ENCODE measurements at places on chromosomes 2 and 18.

GRCh38 chr18:60372596-60372995, at the start of gene MC4R:
Gene MC4R, minus strand, starts transcription at chr18:60372775. Its CDS starts 426 bp downstream, at chr18:60372349.
- H3K4me3 ChIP-seq, result no peak within 1 kb of the TSS

DNA sequence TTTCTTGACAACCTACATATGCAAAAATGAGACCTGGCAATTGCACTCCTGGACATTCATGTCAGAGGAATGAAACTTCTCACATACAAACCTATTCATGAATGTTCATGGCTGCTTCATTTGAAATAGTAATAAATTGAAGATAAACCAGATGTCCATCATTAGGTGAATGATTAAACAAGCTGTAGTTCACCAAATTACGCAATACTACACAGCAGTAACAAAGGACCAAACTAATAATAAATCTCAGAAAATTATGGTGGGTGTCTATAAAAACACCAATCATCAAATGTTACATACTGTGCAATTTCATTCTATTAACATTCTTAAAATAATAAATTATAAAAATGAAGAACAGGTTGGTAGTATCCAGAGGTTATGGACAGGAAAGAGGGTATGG, 13.5 kb downstream of the DOK6 start:
- H3K4me3 ChIP-seq, result no peak overlapping the region
- H3K4me1 ChIP-seq, result no peaks in the 10 kb centered on the region
- H3K27me3 ChIP-seq, result peaks cover 27% of the 10 kb centered on the region
- no peak overlapping the region for H3K27ac ChIP-seq

DNA sequence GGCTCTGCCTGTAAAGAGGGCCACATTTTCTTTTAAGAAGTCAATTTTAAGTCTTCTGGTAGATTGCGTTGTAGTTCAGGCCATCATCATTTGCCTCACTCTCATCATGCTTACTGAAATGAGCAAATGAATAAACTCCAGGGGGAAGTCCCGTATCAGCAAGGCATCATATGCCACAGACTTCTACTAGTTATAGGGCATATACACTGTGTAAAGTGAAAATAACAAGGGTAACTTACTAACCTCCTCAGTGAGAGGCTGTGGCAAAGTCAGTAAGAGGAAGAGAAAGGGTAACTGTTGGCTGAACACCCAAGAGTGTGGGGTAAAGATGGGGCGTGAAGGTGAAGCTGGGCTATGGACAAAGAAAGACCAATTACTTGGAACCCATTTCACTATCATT, 456.2 kb downstream of the SPAG16 start:
- H3K27me3 ChIP-seq, result no peaks in the 10 kb centered on the region
- H3K4me1 ChIP-seq, result no peaks in the 10 kb centered on the region
- H3K36me3 ChIP-seq, result no peaks in the 10 kb centered on the region
- H3K27ac ChIP-seq, result no peak overlapping the region

DNA sequence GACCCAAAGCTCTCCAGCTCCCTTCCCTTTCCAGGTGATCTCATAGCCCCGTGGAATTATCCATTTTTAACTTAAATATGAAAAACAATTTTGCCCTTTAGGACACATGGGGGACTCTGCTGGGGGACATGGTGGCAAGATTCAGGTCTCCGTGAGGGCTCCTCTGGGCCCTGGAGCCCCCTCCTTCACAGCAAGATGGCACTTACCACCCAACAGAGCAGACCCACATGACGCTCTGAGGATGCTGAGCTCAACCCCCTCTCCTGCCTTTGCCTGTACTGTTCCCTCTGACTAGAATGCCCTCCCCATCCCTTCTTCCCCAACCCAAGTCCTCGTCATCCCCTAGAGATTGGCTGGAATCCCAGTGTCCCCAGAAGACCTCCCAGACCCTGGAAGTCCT, 17.2 kb downstream of the TEX51 start:
- no peaks in the 10 kb centered on the region for H3K4me1 ChIP-seq
- no peak overlapping the region for H3K27ac ChIP-seq
- DNase-seq, result no peak

DNA sequence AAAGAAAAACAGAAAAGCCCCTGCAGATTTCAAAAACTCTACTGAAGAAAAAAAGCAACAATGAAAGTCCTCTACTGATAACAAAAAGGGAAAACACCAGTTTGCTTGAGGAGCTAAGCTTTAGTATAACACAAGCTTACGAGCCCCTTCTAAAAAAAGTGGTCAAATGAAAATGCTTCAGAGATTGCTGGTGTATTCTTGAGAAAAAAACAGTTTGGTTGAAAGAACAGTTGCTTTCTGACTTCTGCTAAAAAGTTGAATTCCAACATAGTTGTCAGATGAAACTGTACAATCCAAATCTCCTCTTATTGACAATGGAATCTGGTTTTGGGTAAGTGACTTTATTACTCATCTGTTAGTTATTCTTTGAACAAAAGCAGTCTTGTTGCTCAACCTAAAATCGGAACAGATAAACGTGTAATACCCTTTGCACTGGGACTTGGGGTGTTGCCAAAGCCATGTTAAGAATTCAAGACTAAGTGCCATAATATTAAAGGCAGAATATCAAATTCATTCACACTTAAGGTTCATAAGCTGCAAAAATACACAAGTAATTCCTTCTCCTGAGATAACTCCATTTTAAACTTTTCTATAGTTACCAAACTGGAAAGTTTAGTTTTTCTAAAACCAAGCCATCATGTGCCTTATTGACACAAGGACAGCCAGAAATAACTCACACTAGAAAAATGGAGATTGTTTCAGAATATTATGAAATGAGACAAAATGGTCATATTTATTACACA, 45.3 kb upstream of the SPAG16 start:
- no peaks in the 10 kb centered on the region for H3K27me3 ChIP-seq
- no peaks in the 10 kb centered on the region for H3K36me3 ChIP-seq
- DNase-seq, result no peak
- H3K4me1 ChIP-seq, result peaks cover 25% of the 10 kb centered on the region
- H3K27ac ChIP-seq, result peak overlapping the region; percentile 92

DNA sequence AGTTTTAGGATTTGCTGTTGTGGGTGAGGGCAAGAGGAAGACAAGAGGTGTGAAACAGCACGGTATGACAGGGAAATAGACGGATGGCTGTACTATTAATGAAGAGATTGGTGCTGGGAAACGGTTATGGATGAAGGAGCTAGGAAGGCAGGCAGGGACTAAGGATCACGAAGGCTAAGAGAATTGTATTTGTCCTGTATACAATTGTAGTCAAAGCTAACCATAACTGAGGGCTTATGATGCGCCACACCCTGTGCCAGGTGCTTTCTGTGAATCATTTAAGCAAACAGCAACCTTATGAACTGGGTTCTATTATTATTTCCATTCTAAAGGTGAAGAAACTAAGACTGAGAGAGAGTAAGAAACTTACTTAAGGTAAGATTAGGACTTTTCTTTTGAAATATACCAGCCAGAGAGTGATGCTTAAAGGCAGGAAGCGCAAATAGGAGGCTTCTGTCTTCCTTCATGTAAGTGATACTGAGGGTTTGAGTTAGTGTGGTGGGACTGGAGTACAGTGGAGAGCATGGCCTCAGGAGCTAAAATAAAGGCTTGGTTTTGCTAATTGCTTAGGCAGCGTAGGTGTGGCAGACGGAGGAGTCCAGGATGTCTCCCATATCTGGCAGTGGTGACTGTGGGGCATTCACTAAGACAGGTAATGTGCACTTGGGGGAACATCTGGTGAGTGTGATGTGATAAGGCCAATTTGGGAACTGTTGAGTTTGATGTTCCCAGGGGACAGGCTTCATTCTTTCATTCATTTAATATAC, 85.8 kb downstream of the PLEKHM3 start:
- H3K27ac ChIP-seq, result no peak overlapping the region
- H3K4me3 ChIP-seq, result no peak overlapping the region
- DNase-seq, result no peak
- no peaks in the 10 kb centered on the region for H3K27me3 ChIP-seq
- H3K4me1 ChIP-seq, result no peaks in the 10 kb centered on the region
- no peaks in the 10 kb centered on the region for H3K36me3 ChIP-seq

DNA sequence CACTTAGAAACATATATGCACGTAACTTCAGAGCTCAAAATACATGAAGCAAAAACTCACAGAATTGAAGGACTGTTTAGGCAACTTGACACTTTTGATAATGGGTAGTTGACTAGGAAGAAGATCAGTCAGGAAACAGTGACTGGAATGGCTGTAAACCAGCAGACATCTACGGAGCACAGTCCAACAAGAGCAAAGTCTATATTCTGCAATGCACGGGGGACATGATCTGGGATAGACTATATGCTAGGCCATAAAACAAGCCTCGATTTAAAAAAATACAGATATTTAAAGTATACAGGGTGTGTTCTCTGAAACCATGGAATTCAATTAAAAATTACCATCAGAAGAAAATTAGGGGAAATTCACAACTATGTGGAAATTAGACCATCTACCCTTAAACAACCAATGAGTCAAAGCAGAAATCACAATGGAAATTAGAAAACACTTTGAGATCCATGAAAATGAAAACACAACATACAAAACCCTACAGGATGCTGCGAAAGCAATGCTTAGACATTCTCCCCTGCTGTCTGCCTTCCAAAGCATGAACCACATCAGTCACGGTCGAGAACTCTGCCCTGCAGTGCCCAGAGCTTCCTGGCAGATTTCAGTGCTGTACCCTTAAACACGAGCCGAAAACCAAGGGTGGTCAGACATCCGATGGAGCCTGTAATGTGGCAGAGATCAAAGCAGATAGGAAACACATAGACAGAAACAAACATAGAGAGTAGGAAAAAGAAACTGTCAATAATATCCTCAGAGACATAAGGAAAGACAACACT, 651.9 kb upstream of the HS6ST1 start:
- no peaks in the 10 kb centered on the region for H3K27me3 ChIP-seq
- no peaks in the 10 kb centered on the region for H3K4me1 ChIP-seq
- H3K36me3 ChIP-seq, result no peaks in the 10 kb centered on the region

DNA sequence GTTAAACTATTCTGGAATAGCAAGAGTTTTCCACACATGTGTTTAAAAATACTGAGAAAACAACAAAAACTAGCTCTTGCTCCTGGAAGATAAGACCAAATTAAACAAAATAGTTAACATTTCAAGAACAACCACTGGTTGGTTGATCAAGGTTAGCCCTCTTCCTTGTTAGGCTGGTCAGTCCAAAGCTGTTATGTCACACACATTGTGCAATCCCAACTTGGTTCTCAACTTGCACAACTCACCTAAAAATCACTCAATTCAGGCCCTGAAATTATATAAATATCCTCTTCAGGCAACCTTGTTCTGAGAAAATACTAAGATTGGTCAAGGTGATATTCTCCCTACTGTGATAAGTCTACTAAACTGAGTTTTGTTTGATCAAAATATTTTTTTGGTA, 169.7 kb upstream of the LRP1B start:
- no peak overlapping the region for H3K27ac ChIP-seq
- H3K4me3 ChIP-seq, result no peak overlapping the region
- H3K36me3 ChIP-seq, result no peaks in the 10 kb centered on the region
- H3K4me1 ChIP-seq, result no peaks in the 10 kb centered on the region
- no peak for DNase-seq

DNA sequence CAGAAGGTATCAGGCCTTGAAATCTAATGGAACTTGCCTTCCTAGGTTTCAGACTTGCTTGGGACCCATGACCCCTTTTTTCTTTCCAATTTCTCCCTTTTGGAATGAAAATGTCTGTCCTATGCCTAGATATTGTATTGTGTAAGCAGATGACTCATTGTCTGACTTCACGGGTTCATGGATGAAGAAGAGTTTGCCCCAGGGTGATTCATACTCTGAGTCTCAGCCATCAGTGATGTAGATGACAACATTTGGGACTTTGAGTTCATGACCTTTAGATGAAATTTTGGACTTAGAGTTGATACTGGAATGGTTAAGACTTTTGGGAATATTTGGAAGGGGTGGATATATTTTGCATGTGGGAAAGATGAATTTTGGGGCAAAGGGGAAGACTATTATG, 11.2 kb upstream of the SCYGR5 start:
- H3K27ac ChIP-seq, result no peak overlapping the region
- no peaks in the 10 kb centered on the region for H3K36me3 ChIP-seq
- no peak for DNase-seq
- H3K4me3 ChIP-seq, result no peak overlapping the region

DNA sequence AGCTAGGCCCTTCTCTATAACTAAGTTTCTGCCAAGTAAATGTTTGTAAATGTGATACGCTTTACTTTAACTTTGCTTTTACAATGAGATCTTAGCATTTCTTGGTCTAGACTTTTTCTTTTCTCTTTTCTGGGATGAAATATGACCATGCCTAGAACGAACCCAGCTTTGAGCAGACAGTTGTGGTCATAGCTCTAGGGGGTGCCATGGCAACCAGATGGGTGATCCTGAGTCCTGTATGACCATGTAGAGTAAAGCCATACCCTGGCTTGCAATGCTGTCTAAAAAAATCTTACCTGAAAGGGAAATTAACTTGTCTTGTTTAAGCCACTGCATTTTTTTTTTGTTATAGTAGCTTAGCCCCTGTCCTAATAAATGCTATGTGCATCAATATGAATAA, 956.3 kb downstream of the SLC4A3 start:
- H3K36me3 ChIP-seq, result no peaks in the 10 kb centered on the region
- H3K4me1 ChIP-seq, result no peaks in the 10 kb centered on the region
- no peak for DNase-seq
- H3K27ac ChIP-seq, result no peak overlapping the region
- no peak overlapping the region for H3K4me3 ChIP-seq

GRCh38 chr2:28617502-28618184, 121.8 kb downstream of the PLB1 start:
- peaks cover 61% of the 10 kb centered on the region for H3K4me1 ChIP-seq
- H3K4me3 ChIP-seq, result no peak overlapping the region
- peak overlapping the region; percentile 99 for H3K27ac ChIP-seq
- no peak for DNase-seq

Data from RWPE2 (cell line).